ENCODE measurements at places on chromosomes 12 and 14.

GRCh38 chr14:103288076-103288766 is 45.8 kb upstream of the EIF5 start:
- DNase-seq = no peak

DNA sequence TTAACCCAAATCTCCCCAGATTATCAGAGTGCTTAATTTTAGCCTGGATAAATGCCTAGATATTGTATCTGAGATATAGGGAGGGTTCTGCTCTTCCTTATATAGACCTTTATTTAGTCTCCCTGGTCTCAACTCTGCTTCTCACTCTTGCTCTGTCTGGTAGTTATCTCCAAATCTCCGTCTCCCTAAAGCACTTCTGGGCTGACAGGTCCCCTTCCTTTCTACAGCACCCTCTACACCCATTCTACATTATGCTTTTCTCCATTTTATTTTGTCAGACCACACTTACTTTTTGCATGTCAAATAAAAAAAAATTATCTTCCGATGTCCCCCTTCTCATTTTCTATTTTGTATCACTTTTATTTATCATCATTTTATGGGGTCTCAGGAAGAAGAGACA is 2.0 kb upstream of the ERC1 start:
- no peak for DNase-seq

- no peak for DNase-seq
These were observed 188.8 kb downstream of the SYT1 start for GRCh38 chr12:79053394-79053793.

GRCh38 chr14:59013672-59014298 is 174.7 kb upstream of the DAAM1 start:
- no peak for DNase-seq

GRCh38 chr14:33110737-33111443 is 172.2 kb downstream of the NPAS3 start:
- no peak for DNase-seq

DNA sequence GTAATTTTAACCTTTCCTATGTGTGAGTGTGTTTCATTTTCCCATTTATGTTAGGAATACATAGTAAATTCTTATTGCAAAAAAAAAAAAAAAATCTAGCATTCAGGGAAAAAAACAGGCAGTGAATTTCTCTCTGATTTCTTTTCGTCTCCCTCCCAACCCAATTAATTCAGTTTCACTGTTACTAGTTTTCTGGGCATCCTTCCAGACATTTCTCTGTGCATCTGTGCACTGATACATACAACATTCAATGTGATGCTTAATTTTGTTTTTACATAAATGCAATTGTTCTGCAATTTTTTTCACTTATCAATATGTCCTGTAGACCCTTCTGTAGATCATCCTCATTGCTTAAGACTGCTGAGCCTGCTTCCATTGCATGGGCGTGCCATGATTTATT is 694.3 kb upstream of the TBX3 start:
- DNase-seq = no peak

DNA sequence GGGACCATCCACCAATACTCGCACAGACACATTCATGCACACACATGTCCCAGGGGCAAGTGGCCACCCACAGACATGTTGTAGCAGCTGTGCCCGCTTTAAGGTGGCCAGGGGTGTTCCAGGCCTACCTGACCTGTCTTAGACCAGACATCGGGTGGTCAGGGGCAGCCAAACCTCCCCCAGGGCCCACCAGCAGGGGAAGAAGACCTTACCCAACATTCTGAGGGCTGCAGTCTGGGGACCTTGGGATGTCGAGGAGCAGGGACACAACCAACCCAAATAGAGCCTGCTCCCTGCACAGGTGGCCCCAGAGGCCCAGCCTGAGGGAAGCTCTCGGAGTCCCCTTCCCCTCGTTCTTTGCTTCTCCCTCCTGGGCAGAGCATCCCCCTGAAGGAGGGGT is 1.7 kb upstream of the TMEM119 start:
- DNase-seq = no peak

Data from effector CD4-positive, alpha-beta T cell (primary cell).